ENCODE measurements at places on chromosomes 4 and X.
A peak's percentile ranks its signal among the peaks of the same experiment; 100 is the strongest.

DNA sequence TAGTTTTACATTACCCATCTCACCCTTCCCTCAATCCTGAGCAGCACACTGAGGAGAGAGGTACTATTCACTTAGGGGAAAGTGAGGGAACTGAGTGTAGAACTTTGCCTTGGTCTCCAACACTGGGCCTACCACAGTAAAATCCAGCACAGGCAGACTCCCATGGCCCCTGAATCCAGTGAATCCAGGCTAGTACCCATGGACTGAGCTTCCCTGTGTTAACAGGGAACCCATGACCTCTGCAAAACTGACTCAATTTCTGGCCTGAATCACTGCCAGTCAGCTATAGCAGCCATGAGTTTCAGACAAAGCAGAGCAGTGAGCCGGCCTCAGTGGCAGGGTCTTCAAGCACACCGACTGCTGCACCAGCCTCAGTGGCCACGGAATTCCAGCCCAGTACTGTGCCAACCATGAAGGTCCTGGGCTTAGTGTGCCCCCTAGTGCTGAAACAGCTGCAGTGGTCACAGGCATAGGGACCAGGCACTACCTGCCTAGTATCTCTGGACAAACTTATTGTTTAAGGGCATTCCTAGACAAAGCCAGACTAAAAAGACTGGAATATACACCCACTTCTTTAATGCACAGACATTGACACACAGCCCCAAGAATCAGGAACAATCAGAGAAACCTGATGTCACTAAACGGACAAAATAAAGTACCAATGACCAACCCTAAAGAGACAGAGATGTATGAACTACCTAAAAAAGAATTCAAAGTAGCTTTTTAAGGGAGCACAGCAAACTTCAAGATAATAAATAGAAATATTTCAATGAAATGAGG, 127.4 kb upstream of the RPL34 start:
- DNase-seq, result peak; percentile 69

DNA sequence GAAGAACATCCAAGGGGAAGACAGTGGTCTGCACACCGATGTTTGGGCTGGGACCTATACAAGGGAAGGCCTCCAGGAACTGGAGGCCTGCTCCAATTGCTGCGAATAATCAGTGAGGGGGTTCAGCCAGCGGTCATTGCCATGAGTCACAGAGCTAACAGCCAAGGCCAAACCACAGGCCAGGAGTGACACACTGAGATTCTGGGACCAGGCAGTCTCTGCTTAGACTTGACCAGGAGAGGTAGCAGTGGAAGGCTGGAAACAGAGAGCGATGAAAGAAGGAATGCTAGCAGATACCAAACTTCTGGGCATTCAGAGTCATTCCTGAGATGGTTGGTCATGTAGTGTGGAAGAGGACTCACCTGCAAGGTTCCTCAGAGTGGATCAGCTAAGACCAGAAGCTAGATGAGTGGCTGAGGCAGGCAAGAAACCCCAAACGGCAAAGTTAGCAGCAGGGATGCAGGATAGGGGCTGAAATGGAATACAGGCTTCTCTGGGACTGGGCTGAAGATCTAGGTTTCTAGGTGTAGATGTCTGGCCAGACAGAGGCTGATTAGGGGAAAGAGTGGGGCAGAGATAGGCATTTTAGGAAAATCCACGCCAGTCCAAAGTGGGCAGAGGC, 54.7 kb downstream of the CNGA2 start:
- DNase-seq, result no peak

- DNase-seq, result no peak
Observed at GRCh38 chrX:72238183-72238582, 644 bp downstream of the ERCC6L start.

GRCh38 chrX:71578253-71579135, at the start of gene GCNA:
Gene GCNA (plus strand): TSS chrX:71578437. CDS start chrX:71580822, 2,385 bp downstream.
- no peak for DNase-seq

DNA sequence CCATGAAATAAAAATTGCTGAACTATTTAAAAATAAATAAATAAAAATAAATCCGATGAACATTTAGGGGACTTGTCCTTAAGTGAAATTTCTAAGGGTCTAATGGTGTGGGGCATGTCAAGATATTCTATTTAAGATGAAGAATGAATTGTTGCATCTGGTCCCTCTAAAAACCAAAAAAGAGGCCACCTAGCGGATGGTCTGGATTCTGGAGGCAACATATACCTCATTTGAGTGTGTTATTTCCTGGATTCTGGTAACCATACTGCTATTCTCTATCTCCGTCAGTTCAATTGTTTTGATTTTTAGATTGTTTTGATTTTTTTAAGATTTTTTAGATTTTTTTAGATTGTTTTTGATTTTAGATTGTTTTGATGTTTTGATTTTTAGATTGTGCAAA, 28.3 kb downstream of the AGTR2 start:
- DNase-seq, result no peak

DNA sequence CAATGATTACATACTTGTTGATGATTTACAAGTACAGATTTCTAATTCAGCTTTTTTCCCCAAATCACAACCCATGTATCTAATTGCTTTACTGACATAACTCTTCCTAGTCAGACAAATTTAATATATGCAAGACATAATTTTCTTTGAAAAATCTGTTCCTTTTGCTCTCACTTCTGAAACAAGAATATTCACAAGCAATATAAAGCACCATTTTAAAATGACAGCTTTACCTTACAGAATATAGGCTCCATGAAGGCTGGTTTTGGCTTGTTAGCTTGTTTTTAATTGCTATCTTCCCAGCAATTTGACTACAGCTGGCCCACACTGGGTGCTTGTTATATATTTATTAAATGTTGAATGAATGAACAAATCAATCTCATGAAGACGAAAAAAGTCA, 24.5 kb downstream of the GPM6A start:
- no peak for DNase-seq

- no peak for DNase-seq
Observed at GRCh38 chr4:121177246-121178137, 13.4 kb upstream of the TNIP3 start.

- no peak for DNase-seq
Observed at GRCh38 chrX:112048707-112049106, 33.9 kb downstream of the TRPC5 start.

DNA sequence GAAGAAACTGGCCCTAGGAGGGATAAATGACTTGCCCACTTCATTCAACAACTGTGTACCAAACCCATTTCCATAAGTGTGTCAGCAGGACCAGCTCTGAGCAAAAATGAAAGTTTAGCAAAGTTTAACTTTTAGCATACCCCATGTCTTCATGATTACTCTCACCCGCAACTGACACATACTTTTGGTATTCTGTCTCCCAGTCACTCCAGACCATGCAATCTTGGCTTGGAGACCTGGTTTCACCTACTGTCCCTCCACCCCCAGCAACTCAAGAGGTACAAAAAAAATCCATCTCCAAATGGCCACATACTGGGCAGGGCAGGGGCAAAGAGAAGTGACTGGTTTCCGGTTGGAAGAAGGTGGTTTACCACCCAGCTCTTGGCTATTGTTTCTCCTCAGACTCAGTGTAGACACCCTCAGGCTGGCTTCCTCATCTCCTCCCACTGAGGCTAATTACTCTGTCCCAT, 79.8 kb downstream of the RLIM start:
- no peak for DNase-seq

GRCh38 chr4:166577639-166578038, 656.7 kb downstream of the SPOCK3 start:
- DNase-seq, result no peak

- DNase-seq, result no peak
Observed at GRCh38 chr4:105276361-105277104, 129.9 kb downstream of the TET2 start.

GRCh38 chrX:47560179-47560933, 649 bp upstream of the ARAF start:
- no peak for DNase-seq

GRCh38 chr4:57905965-57906364, 795.8 kb upstream of the IGFBP7 start:
- no peak for DNase-seq

GRCh38 chr4:145404761-145405160, 76.9 kb upstream of the SMAD1 start:
- DNase-seq, result no peak

DNA sequence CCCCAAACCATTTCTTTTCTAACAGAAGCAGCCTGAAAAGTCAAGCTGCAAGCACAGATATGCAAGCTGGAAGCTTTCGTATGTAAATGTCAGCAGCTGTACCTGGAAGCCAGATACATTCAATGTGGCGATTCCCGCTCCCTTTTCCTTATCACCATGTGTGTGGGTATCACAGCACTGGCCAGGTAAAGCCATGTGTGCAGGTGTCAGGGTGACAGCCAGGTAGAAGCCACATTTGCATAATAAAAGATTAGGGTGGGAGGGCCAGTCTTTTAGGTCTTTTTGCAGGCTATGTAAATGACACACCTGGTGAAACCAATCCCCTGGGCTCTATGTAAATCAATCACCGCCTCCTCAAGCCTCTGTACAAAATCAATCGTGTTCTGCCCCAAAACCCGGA, 50.1 kb downstream of the RXFP1 start:
- DNase-seq, result no peak

GRCh38 chr4:183022617-183023016, 76.4 kb upstream of the WWC2 start:
- no peak for DNase-seq

Measured in activated effector memory CD4-positive, alpha-beta T cell treated with anti-CD3 and anti-CD28 coated beads, Interleukin-2, amount 50 U/mL, for 16 hours (primary cell).